ENCODE measurements at places on chromosomes 7 and 10.

DNA sequence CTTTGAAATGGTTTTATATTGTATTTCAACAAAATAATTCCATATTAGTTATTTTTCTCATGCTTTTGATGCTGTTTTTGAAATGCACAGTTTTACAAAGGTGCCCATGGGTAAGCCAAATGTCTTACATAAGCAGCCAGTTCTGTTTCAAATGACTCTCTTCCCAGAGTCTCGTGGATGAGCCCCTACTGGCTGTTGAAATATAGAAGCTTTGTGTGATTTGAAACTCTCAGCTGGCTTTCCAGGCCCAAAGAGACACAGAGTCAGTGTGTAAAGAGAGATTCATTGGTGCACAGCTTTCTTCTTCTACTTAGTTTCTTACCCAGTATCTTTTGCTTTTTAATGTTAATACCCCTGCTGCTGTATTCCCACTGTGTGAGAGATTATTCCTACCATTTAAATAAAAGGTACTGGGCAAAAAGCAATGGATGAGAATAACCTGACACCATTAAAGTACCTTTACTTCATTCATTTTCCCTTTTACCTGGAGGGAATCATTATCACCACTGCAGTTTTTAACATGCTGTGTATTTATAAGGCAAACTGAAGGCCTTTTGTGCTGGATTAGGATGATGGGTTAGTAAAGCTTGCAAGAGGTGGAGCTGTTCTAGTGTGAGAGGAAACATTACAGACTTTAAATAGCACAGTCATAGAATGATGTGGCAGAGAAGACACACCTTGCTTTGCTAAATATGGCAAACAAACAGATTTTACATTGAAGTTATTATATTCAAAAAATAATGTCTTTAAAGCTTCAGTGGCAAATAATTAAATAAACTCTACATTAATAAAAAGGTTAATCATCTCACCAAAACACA is 415.1 kb downstream of the THSD7A start:
- DNase-seq: no peak

GRCh38 chr10:117312430-117312829 is 62.8 kb downstream of the PDZD8 start:
- no peak for DNase-seq

DNA sequence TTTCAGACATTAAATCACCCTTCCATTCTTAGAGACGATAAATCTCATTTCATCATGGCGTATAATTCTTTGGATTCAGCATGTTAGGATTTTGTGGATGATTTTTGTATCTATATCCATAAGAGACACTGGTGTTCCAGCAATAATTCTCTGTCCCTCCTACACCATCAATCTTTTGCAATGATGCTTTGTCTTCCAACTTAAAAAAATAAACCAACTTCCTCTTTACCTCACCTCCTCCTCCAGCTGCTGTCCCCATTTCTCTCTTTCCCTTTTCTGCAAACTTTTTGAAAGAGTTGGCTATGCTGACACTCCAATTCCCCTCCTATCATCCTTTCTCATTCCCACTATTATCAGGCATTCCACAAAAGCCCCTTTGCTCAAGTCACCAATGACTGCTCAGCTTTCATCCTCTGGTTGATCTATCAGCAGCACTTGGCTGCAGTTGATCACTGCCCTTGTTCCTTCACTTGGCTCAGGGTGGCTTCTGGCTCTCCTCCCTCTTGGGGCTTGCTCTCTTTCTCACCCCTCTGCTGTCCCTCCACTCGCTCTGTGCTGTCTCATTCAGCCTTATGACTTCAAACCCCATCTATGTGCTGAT is 130.0 kb downstream of the ARHGAP22 start:
- no peak for DNase-seq

DNA sequence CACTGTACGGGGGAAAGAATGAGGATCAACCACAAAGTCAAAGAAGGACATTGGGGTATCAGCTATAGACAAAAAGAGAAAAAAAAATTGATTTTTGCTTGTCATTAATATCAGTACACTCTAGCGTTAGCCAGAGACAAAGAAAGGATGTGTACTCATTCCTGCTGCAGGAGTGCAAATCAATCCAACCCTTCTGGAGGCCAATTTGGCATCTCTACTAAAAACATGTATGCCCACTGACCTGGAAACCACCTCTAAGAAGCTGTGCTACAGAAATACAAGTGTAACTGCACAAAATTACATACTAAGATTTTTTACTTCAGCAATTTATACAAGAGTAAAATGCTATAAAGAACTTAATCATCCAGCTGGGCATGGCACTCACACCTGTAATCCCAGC is 13.6 kb downstream of the NSMCE4A start:
- DNase-seq: no peak

DNA sequence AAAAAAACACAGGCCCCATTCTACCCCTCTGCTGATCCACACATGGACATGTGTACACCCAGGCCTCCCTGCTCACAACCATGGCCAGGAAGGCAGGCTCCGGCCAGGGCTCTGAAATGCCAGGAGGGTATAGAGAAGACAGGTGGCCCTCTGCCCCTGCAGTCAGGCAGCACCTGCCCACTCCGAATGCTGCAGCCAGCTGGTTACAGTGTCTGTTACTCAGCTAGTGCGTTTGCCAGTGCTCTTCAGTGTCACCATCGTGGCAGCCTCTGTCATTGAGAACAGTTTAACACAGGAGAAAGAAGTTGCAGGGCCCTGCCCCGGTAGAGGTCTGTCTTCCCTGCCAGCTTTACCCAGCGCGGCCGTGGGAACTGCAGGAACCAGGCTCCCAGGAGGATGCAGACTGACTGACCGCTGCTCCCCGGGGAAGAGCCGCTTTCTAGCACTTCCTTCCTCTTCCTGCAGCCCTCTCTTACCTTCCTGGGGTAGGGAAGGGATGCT is 128.8 kb upstream of the FAM20C start:
- no peak for DNase-seq

DNA sequence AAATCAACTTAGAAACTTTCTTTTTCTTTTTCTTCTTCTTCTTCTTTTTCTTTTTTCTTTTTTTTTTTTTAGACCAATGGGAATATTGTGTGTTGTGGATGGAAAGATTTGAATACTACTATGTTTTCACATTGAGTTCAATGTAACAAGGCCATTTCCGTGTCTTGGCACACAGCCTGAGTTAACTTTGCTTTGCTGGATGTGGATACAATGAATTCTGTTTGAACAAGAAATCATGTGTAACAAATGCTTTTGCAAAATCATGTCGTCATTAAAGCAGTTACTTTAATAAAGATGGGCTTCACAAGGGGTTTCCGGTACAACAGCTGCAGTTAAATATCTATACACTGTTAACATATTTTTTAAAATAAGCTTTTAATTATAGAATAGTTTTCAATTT is 13.5 kb upstream of the ENTPD1 start:
- no peak for DNase-seq

- no peak for DNase-seq
Observed at GRCh38 chr10:17086865-17087367, 42.7 kb downstream of the CUBN start.

DNA sequence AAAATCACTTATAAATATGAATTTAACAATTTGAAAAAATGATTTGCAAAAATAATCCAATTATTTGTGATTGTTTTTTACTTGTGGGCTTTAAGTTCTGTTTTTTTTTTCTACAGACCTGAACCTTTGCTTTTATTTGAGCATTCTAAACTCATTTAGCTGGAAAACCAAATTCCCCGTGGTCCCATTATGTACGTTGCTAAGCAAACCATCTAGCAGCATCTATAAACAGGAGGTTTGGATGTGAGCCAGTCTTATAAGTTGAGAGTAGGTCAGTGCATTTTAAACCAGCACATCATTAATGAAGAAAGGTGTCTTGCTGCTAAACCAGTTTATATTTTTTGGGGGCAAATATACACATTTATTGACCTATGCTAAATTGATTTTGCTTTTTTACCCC is 77.3 kb downstream of the LRRN3 start:
- no peak for DNase-seq

DNA sequence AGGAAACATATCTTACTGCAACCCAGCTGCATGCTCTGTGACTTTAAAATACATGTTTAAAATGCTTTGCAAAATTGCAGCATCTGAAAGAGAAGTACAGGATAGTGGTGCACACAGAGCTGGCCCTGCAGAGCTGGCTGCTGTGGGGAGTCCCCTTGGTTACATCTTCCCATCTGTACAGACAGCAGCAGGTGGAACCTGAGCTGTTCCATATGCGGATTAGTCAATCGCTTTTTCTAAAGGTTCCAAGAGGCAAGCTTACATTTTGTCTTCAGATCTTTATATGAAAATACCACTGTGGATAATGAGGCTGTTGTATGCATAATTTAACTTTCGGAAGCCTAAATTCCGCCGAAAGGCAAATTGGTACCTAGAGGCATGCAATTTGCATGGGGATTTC is 444.1 kb downstream of the NRG3 start:
- DNase-seq: no peak

DNA sequence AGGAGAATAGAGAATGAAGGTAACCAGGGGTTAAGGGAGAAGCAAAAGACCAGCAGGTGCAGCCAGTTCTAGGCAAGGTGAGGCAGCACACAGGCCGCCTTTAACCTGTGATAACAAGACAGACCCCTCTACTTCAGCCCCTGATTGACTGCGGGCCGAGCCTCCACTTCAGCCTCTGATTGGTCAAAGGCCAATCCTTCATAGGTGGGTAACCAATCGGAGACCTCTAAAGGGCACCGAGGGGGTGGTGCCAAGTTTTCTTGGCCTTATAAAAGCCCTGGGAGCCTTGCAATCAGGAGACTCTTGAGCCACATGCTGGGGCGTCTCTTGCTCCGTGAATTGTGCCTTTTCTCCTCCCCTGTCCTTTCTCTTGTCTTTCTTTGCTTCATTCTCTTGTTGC is 98.8 kb downstream of the ELFN1 start:
- DNase-seq: no peak

DNA sequence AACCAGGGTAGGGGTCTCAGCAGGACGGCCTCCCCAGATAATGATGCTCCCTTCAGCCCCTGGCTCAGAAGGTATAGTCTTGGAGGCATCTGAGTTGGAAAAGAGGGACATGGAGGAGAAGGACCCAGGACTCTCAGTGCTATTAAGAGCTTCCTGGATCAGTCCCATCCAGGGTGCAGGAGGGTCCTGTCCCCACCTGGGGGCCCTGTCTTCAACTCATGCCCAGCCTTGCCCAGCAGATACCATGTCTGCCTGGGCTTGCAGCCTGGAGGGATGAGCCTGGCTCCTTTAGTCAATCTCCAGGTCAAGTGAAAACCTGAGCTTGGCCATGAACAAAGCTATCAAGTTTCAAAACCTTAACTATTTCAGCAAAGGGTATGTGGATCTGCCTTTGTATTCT is 67.6 kb downstream of the PRTFDC1 start:
- no peak for DNase-seq

DNA sequence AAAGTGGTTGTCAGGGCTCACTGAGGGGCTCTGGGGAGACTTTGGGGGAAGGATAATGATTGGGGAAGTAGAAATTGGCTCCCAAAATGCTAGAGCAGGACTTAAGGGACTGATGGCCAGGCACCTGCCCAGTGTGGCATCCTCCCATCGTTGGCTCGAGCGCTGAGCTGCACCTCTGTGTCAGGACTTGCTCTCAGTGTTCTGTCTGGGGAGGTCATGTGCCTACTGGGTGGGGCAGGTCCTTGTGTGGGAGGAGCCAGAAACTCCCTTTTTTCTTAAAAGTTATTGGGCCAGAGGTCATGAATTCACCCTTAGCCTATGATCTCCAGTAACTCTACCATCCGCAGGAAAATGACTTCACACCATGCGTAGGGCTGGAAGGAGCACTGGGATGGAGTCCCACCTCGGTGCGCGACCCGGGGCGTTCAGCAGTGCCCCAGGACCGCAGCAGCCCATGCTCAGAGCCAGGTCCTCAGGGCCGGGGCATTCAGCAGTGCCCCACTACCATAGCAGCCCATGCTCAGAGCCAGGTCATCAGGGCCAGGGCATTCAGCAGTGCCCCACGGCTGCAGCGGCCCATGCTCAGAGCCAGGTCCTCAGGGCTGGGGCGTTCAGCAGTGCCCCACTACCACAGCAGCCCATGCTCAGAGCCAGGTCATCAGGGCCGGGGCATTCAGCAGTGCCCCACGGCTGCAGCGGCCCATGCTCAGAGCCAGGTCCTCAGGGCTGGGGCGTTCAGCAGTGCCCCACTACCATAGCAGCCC is 221.9 kb downstream of the EBF3 start:
- no peak for DNase-seq

GRCh38 chr7:96397936-96398598 is 76.2 kb upstream of the SLC25A13 start:
- DNase-seq: no peak

DNA sequence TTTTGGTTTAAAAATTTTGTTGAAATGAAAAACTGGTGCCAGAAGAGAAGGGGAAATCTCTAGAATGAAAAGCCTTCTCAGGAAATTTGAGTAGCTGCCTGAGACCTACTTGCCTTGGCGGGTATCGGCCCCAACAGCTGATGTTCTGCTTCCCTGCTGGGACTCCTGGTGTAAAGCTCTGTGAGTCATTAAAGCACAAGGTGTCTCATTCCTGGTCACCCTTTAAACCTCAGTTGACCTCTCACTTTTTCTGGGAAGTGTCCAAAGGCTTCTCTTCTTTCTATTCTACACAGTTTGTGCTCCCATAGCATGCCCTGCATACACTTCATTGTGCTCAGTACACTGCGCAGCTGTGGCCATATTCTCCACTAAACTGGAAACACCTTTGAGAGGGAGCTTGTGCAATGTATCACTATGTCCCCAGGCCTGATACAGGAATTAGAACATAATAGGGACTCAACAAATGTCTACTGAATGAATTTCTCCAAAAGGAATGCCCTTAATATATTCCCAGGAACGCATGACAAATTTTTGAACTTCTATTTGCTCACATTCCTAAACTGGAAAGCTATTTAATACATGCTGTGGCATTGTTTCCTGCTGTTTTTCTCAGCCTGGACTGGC is 303.9 kb downstream of the SDHAF3 start:
- DNase-seq: no peak
